Ureter (tissue), 1 donor: ENCODE measurements at places on chromosomes 12 and 14.
A peak's percentile ranks its signal among the peaks of the same experiment; 100 is the strongest.

- DNase-seq: no peak
Observed at GRCh38 chr14:26008290-26008689, 589.5 kb downstream of the NOVA1 start.

- DNase-seq: no peak
Observed at GRCh38 chr12:71556448-71556847, 107.2 kb downstream of the ZFC3H1 start.

DNA sequence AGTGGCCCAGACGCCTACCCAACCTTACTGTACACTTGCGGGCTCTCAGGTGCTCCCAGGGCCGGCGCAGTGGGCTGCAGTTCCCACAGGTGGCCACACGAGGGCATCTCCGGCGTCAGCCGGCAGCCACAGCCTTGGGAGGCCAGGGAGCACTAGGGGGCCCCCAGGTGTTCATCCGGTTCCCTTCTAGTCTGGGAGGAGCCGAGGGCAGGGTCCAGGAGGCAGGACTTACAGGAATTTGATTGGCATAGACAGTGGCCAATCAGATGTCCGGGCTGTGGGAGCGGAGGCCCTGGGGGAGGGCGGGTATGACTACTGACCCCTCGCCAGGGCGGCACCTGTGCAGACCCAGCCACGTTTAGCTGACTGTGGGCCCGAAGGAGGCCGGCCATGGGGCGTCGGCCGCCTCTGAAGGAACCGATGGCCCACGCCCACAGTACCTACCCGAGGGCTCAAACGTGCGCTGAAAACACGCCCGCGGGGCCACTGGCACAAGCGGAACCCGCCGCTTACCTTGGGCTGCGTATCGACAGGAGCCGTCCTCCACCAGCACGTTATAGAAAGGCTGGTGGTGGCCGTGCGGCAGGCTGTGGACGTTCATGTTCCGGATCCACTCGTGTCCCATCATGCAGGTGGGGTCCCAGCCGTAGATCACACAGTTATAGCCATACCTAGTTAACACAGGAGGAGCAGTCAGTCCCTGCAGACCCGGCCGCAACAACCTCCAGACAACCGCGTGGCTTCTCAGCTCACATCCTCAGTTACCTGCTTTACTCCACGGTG lies 34.8 kb downstream of the FBXO21 start:
- peak; percentile 47 for DNase-seq

GRCh38 chr12:106048676-106049075 lies 90.1 kb downstream of the NUAK1 start:
- DNase-seq: no peak

- no peak for DNase-seq
Observed at GRCh38 chr14:45990252-45990651, 661.3 kb downstream of the RPL10L start.

DNA sequence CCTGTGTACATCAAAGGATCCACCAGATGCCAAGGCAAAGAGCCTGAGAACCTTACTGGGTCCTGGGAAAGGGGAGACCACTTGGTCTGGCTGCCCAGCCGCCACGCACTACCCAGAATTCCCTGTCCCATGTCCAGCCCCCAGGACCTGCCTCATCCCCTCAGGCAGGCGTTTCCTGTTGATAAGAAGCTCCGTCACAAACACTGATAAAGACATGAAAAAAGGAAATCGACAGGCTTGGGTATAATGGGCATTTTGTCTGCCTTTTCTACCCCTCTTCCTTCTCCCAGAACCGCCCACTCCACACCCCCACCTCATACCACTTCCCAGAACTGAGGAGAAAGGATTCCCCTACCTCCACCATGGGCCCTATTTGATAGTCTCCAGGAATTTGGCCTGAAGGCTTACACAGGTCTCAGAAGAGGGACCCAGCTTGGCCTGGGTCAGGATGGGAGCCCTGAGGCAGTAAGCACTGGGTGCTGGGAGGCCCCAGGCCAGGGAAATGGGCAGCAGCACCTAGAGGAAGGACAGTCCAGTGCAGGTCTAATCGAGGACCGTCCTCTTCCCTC lies 18.8 kb downstream of the ACVRL1 start:
- DNase-seq: no peak

GRCh38 chr12:6700646-6701051 lies at the start of gene PIANP:
PIANP (minus strand) TSS chr12:6700815; CDS start chr12:6698061, 2,754 bp downstream.
- DNase-seq: no peak

- DNase-seq: no peak
Observed at GRCh38 chr12:109779382-109779781, 53.8 kb downstream of the TRPV4 start.

DNA sequence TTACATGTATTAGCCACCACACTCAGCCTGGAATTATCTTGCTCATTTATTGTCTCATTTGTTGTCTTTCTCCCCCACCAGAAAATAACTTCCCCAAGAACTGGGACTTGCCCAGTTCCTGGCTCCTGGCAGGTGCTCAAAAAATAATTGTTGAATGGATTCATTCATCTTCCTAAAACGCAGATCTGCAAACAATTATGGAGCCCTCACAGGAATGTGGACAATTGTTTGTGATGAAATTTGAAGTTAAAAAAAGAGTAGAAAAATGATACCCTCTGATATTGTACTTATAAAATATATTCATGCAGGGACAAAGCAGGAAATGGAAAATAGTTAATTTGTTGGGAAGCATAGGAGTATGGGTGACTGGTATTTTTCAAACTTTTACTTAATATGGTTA lies 60.7 kb upstream of the MAP1LC3B2 start:
- DNase-seq: no peak

GRCh38 chr12:74021937-74022336 lies 515.7 kb upstream of the ATXN7L3B start:
- no peak for DNase-seq

GRCh38 chr12:49068879-49069506 lies 786 bp downstream of the RHEBL1 start:
- DNase-seq: no peak

- no peak for DNase-seq
Observed at GRCh38 chr14:38791862-38792261, 311.2 kb downstream of the SEC23A start.

DNA sequence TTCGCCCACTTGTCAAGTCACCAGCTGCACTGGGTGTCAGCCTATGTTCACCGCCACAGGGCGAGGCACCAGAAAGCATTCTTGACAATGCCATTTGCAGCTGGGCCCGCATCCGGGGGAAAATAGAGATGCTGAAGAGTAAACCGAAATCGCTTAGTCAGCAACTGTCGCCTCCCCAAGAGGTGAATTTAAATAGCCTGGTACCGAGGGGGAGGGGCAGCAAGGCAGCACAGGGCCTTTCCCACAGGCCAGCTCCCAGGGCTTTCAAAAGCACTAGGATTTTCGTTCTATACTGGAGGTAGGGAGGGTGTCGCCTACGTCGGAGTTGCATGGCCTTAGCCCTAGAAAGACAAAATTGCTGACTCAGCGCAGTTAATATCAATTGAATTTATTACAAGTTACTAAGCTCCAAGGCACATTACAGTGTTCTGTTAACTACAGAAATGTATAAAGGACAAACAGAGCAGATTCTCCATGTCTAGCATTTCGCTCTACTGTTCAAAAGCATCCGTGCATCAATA lies 4.3 kb downstream of the IRF2BPL start:
- no peak for DNase-seq

- no peak for DNase-seq
Observed at GRCh38 chr14:96407935-96408570, 16.1 kb downstream of the AK7 start.

GRCh38 chr14:91398707-91399106 lies 18.9 kb downstream of the CCDC88C start:
- DNase-seq: no peak

GRCh38 chr14:25134184-25134583 lies 84.2 kb upstream of the STXBP6 start:
- no peak for DNase-seq

DNA sequence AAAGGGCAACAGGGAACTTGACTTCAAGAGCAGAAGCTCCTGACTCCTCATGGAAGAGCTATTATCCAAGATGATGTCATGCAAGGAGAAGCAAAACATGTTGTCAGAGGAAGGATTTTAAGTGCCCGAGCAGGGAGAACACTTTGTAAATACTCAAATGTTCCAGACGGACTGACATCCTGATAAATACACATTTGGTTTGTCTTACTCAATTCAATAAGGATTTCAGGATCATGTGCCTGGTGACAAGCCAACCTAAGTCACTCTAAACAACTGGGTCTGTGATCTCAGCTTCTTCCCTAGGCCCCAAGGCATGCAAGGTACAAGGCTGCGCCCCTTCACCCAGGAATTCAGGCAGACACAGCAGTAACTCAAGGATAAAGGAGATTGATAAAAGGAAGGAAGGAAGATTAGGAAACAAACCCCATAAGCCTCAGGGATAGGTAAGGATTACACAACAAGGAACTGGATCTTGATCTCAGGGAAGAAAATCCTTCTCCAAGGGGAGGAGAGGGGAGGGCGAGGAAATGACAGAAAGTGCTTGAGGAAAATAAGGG lies 26.8 kb upstream of the CEBPE start:
- no peak for DNase-seq

- DNase-seq: no peak
Observed at GRCh38 chr14:53790731-53791500, 165.7 kb downstream of the BMP4 start.

- DNase-seq: peak; percentile 85
Observed at GRCh38 chr12:6765634-6766581, at the start of gene PTMS. PTMS (plus strand) TSS chr12:6766363; CDS start chr12:6766706, 343 bp downstream.
